ENCODE measurements at places on chromosomes 5 and 9.

GRCh38 chr5:62585306-62585705, 6.7 kb downstream of the LRRC70 start:
- no peak for DNase-seq

DNA sequence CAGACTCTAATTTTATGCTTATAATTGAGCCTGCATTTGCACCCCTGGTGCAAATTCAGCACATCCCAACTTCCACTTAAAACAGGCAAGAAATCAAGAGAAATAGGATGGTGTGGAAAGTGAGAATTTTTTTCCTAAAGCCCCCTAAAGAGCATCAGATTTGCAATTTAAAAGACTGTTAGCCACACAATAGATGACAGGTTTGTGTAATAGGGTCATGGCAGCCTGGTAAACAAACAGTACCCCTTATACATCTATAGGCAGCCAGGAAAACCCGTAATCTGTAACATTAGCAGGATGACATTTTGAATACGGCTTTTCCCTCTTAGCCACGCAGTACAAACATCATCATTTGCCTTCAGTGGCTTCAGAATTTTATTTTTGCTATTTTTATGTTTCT, 17.2 kb downstream of the EBF1 start:
- no peak for DNase-seq

DNA sequence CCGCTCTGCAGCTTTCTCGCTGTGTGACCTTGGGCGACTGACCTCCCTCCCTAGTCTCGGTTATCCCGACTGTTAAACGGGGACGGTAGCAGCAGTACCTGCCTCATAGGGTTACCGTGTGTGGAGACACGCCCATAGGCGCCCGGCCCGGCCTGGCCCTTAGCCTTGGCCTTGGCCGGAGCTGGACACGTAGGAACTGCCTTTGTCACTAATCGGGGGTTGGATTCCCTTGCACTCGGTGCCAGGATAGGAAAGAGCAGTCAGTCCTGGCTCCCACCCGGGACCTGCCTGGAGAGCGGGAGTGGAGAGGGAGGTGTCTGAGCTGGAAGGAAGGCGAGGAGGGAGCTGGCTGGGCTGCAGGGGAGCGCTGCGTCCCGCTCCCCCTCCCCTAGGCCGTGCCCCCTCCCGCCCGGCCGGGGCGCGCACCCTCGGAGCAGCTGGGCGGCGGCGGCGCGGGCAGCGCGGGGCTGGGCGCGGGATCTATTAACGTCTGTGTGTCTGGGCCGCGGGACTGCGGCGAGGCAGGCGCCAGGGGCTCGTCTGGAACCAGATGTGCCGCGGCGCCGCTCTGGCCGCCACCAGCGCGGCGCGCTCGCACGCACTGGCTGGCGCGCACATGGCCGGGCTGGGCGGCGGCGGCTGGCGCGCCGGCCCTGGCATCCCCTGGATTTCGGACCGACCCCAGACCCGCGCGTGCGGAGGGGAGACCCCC, 31.7 kb downstream of the PRRX2 start:
- no peak for DNase-seq

- DNase-seq, result no peak
These were observed 258.7 kb downstream of the TRIM32 start for GRCh38 chr9:116945817-116946216.

DNA sequence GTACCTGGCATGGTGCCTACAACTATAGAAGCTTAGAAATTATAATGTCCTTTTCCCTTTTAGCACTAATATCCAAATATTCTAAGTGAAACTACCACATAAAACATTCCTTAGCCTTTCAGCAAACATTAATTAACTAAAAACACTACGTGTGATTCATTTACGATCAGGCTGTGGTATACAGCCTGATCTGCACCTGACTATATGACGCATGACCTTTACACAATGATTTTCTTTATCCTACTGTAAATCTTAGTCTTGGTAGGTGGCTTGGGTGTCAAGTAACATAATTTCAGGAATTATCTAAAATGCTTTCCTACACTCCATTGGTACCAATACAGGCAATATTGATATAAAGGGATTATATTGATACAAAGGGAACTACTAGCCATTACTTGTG, 686.7 kb downstream of the DTWD2 start:
- no peak for DNase-seq

GRCh38 chr9:87732756-87733155, 6.8 kb downstream of the CTSL start:
- no peak for DNase-seq

Measured in vagina (tissue), 2 donors.